ENCODE measurements at places on chromosomes 12 and 14.

- DNase-seq: no peak
Observed at GRCh38 chr12:105482951-105483350, 152.5 kb downstream of the C12orf75 start.

DNA sequence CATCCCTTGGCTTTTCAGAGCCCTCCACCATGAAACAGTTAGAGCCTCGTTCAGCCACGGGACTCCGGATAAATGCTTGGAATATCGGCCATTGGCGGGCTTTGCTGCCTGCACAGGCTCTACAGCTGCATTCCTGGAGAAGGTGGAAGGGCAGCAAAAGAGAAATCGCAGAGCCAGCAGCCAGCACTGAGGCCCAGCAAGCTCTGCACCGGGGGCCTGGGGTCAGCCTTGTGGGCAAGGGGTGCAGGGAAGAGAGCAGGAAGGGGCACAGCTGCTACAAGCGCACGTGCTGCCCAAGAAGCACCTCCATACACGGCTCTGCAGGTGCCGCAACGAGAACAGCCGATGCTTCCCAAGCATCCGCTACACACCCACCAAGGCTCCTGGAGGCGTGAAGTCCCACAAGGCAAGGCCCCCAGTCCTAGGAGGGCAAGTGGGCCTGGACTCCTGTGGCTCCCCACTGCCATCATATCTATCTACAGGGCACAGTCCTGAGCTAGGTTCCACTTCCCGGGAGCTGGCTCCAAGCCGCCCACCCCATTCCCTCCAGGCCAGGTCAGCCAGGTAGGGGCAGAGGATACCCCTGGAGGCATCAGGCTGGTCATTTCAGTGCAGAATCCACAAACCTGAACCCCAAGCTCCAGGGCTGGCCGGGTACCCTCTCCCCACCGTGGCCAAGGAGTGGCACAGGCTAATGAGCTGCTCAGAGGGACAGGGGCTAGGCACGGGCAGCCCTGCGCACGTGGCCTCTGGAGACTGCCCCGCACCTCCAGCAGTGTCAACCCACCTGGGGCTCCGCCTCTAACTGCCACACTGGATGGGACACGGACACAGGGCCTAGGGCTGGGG lies 40.2 kb downstream of the CCNK start:
- no peak for DNase-seq

DNA sequence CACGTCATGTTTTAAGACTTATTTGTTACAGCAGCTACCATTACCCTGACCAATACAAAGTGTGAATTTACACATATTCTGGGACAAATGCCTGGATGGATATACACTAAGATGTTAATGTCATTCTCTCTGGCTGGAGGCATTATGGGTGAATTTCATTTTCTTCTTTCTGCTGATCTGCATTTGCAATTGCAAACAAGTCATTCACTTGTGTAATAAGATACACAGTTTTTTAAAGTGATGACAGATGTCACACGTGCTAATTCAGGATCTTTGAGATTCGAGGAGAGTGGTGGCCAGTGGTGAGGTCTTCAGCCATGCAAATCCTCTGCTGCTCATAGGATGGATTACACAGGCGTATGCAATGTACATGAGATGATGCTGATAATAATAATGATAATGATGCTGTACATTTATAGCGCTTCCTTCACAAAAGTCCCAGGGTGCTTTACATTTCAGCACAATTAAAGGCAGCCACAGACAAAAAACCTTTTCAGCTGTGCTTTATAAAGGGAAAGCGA lies 155.9 kb upstream of the NOS1 start:
- no peak for DNase-seq

DNA sequence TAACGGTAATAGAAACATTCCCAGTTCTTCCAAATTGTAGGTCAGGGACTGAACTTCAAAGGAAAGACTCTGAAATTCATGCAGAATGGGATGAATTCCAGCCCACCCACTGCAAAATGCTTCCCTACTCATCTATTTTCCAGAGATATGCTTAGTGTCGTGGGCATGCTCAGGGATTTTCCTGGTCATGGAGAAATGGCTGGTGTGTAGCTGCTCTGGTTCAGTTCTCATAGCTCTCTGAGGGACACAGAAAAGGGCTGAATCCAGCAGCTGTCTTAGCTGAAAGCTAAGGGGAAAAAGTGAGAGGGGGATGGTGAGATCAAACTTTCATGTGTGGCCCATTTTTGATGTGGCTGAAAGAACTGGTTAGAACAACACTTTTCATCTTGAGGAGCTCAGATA lies 72.9 kb upstream of the KRAS start:
- DNase-seq: no peak

GRCh38 chr12:82857911-82858533 lies 171.3 kb downstream of the TMTC2 start:
- DNase-seq: no peak

DNA sequence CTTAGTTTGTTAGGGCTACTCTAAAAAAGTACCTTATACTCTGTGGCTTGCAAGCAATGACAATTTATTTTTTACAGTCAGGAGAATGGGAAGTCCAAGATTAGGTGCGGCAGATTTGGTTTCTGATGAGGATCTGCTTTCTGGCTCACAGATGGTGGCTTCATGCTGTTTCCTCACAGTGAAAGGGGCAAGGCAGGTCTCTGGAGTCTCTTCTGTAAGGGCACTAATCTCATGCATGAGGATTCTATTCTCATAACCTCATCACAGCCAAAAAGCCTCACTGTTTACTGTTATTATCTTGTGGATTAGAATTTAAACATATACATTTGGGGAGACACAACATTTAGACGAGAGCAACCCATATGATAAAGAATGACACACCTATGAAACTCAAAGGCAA lies 1957.4 kb upstream of the SEL1L start:
- no peak for DNase-seq

- DNase-seq: no peak
Observed at GRCh38 chr14:37241198-37241597, 43.5 kb downstream of the MIPOL1 start.

- no peak for DNase-seq
Observed at GRCh38 chr14:104334424-104335161, 196.2 kb downstream of the KIF26A start.

DNA sequence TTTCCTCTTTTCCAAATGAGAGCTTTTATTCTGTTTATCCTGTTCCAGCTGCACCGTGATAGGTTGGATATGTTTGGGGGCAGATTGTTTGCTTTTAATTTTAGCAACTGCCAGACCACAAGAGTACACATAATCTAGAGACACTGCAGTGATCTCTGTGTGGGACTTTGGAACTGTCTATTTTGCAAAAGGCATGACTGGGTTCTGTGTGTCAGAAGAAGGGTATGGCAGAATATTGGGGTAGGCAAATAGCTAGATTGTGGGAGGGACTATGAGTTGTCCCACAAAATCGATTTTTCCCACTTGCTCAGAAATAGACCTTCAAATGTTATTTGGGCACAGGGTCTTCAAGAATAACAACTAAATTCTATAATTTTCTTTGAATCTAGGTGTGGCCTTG lies 275.9 kb upstream of the KITLG start:
- no peak for DNase-seq

DNA sequence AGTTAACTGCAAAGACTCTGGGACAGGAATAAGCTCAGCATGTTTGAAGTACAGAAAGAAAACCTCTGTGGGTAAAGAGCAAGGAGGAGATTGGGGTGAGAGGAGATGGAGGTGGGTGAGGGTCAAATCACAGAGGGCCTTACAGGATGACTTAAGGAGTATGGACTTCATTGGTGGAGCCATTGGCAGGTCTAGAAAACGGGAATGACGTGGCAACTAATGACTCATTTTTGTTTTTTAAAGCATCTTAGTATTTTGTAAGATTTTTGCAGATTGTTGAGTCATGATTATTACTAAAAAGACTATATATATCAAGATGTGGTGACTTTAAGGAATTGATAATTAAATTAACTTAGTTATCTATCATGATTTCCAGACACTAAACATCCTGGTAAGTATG lies 18.5 kb downstream of the UTP20 start:
- no peak for DNase-seq

GRCh38 chr14:35666429-35667043 lies 132.6 kb downstream of the INSM2 start:
- no peak for DNase-seq

- DNase-seq: peak; percentile 28
Observed at GRCh38 chr14:54502602-54503001, 7.1 kb upstream of the CGRRF1 start.

Measured in AML-193 (cell line).